ENCODE measurements at places on chromosomes 12 and 14.

- no peak for DNase-seq
These were observed 211.8 kb upstream of the HMGA2 start for GRCh38 chr12:65612440-65612839.

DNA sequence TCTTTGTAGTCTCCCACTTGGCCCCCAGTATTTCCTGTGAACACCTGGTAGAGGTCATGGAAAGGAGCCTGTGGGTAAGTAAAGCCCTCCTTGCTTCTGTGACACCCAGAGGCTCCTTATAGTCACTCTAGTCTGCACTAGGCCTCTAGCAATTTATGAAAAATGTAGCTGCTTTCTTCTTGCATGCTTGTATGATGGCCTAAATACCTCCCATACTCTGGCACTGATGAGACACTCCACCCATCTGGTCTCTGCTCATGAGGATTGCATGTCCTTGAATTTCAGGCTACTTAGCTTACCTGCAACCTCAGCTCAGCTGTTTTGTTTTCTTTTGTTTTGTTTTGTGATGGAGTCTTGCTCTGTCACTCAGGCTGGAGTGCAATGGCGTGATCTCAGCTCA, 4.6 kb upstream of the A2ML1 start:
- no peak for DNase-seq

GRCh38 chr14:80425686-80426085, 214.4 kb upstream of the DIO2 start:
- DNase-seq: no peak

DNA sequence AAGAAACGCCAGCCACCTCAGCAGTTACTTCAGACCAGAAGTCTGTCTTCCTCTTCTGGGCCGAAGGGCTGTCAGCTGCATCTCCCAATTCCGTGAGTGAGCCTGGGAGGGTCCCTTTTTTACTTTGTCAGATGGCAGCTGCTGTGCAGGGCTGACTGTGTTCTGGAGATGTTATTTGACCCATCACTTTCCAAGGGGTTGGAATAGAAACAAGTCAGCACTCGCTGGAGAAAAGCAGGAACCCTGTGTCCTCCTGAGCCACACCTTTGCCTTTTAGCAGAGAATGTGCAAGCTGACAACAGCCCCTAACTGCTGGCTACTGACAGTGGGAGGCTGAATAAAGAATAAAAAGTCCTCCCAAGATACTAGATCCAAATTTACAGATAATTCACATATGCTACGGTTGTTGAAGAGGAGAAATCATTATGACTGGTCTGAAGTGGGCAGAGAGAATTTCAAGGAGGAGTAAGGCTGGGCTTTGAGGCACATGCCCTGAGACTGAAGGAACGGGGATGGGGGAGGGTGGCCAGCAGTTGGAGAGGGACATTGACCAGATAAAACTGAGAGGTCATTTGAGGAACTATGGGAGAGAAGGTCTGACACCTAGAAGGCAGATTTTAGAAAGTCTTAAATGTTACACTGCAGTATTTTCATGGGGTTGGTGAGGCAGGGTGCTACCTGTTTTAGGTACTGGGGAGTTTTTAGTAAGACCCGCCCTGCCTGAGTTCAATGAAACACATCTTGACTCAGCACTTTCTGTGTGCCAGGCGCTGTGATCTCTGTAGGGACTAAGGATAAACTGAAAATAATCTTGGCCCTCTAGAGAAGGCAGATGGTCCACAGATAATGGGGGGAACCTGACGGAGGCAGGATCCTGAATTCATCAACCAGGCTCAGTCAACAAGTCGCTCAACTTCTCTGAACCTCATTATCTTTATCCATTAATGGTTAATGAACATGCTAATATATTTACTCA, 27.4 kb downstream of the FAM234B start:
- DNase-seq: no peak

- no peak for DNase-seq
These were observed at the start of gene DCAF5 for GRCh38 chr14:69152902-69153151. Gene DCAF5, minus strand, starts transcription at chr14:69153119. Its CDS starts 141 bp downstream, at chr14:69152978.

GRCh38 chr14:59688224-59689170, 111.9 kb upstream of the CCDC175 start:
- peak; percentile 62 for DNase-seq

DNA sequence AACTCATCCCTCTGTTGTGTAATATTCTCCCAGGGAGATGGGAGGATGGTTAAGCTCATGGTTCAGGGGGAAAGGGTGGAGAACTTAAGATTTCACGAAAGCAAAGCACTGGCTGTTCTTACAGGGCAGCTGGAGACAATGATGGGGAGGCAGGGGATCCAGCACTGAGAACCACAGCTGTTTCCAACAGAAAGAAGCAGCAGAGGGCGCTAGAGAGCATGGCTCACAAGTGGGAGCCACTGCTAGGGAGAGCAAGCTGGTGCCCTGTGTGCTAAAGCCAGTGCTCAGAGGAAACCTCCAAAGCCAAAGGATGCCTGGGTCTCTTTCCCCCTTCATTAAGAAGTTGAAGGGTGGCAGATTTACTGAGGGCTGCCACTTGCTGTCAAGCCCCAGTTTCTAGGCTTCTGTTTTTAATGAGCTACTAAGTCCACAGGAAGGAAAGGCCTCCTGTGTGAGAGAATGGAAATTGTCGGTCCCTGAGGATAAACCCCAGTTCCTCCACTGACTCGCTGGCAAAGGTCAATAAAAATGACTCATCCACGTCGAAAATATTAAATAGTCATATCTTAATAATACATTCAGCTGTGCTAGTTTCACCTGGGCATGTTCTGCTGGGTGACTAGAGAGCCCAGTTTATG, 199.7 kb downstream of the ANO2 start:
- DNase-seq: peak; percentile 63

DNA sequence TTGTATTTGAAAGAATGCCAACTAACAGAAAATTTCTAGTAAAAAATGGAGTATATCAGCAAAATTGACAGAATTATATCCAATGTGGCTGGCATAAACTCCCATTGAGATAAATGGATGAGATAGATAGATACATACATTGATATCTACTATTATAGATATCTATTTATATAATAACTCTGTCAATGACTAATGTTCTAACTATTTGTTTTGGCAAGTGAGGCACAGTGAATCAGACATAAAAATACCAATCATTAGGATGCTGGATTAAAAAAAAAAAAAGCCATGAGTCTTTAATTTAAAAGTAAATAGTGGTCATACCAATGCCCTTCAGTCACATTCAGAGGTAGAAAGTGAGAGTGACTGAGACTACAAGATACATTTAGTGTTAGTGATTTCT, 33.7 kb upstream of the GLIPR1 start:
- no peak for DNase-seq
